ENCODE measurements at places on chromosomes 5 and 9.

GRCh38 chr5:53038196-53038847 lies 49.2 kb downstream of the ITGA2 start:
- no peak for DNase-seq

DNA sequence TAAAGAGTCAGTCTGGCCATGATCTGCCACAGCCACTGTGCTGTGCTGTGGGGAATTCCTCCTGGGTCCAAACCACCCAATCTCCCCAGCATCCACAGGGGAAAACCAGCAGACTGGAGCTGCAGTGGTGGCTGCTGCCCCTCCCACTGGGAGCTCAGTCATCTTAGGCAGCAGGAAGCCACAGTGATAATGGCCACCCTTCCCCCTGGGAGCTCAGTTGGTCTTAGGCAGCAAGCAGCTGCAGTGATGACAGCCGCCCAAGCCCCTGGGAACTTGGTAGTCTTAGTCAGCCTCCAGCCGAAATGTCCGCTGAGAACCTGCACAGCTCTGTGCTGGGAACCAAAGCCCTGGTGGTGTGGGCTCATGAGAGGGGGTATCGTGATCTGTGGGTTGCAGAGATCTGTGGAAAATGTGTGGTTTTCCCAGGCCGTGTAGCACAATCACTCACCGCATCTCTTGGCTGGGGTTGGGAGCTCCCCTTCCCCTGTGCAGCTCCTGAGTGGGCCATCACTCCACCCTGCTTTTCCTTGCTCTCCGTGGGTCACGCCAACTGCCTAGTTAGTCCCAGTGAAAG lies 38.4 kb upstream of the SMIM15 start:
- DNase-seq: no peak

DNA sequence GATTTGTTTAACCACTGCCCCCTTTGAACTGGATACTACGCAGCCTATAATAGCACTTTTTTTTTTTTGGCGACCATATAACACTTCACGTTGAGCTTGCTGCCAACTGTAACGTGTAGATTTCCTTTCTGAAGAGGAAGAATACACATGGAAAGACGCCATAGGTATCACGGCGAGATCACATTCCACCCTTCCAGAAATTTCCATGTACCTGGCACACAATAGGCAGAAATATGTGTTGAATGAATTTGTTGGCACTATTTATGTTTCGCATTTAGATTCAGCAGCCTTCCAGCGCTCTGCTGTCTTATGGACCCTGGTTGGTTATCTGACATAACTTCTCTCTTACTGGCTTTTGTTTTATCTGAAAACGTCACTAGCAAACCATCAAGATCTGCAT lies 250.3 kb downstream of the SLIT3 start:
- no peak for DNase-seq

GRCh38 chr5:89721931-89722330 lies 687.6 kb downstream of the CETN3 start:
- no peak for DNase-seq

DNA sequence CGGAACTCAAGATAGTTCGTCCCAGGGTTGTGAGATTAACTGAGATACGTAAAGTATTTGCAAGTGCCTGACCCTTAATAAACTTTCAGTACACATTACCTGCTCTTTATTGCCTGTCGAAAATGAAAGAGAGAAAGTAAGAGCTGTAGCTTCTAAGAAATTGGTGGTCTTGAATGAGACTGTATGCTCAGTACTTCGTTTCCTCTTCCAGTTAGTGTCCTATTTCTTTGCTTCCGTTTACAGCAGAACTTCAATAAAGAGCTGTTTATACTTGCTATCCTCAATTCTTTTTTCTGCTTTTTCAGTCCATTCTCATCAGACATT lies 534 bp downstream of the SRFBP1 start:
- no peak for DNase-seq

GRCh38 chr5:18652404-18653215 lies 1018.4 kb downstream of the TAF11L14 start:
- no peak for DNase-seq

DNA sequence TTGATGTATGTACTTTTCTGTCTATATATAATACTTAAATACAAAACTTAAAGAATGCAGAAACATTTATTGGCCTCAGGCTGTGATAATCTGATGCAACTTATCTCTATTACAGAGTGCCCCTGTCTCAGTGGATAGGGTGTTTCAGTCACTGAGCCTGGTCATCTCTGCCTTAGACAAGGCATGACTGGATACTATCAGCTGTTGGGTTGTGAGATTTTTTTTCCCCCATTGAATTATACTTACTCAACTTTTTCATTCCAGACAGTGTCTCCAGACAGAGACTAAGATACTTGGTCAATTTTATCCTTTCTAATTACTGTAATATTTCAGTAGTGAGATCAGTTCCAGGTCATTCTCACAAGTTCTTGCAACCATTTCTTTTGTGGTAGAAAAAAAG lies 26.7 kb downstream of the XRCC4 start:
- DNase-seq: no peak
